Spinal cord (tissue), 10 donors: ENCODE measurements at places on chromosomes 16 and 17. TPM values are rescaled to one million over a fixed set of nuclear protein-coding genes. Genes with fewer than 3 reads are reported as not detected.

DNA sequence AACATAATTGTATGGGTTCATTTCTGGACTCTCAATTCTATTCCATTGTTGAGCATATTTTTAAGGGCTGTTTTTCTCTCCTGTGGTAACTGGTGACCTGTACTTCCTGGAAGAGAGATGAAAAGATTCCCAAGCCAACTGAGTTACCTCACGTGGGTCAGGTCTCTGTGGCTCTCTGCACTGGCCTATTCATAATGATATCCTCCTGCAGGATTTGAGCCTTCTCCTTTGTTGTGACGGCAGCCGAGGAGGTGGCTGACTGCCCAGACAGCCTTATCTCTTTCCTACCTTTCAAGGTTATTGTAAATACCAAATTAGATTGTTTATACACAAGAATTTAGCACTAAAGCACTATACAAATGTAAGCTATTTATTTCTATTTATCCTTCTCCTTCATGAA lies 2.7 kb upstream of the ACE start:
- peaks cover 16% of the 10 kb centered on the region for H3K27me3 ChIP-seq
- no peaks in the 10 kb centered on the region for H3K36me3 ChIP-seq
- H3K27ac ChIP-seq, result no peak overlapping the region
- peaks cover 31% of the 10 kb centered on the region for H3K4me1 ChIP-seq
- DNase-seq, result no peak

DNA sequence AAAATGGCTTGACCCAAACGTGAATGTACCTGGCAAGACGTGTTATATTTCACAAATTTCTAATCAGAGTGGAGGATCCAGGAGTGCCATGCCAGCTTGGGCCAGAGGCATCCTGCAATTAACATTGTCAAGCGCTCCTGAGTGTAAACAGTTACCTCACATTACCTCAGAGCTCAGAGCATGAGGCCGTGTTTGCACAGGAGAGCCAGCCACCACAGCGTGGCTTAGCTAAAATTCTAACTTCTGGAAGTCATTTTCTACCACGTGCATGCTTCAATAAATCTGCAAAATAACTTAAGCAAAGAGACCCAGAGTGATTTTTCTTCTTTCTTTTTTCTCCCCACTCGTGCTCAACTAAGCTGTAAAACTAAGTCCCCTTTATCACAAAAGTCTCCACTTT lies 769.0 kb downstream of the KCNJ2 start:
- no peak for DNase-seq
- H3K4me3 ChIP-seq, result no peak overlapping the region
- H3K27ac ChIP-seq, result no peak overlapping the region
- no peaks in the 10 kb centered on the region for H3K36me3 ChIP-seq
- no peaks in the 10 kb centered on the region for H3K27me3 ChIP-seq

The DLX4 gene
- not detected for total RNA-seq

GRCh38 chr17:12605222-12605621 lies 60.5 kb upstream of the MYOCD start:
- no peak overlapping the region for H3K27ac ChIP-seq
- no peaks in the 10 kb centered on the region for H3K4me1 ChIP-seq
- DNase-seq, result no peak
- H3K27me3 ChIP-seq, result no peaks in the 10 kb centered on the region
- H3K36me3 ChIP-seq, result no peaks in the 10 kb centered on the region

DNA sequence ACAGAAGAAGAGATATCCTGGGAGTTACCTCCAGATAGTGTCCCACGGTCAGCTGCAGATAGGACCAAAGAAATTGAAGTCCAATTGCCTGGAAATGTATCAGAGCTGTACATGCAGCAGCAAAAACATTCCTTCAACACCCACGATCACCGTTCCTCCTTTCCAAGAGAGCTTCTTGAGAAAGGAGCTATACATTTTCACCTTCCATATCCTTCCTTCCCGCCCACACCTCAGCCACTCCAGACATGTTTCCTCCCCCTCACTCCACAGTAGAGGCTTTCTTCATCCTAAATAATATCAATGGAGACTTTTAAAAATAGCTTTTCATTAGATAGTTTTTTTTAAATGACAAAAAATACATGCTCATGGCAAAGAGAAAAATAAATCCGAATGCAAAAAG lies 87.6 kb downstream of the HS3ST2 start:
- H3K27me3 ChIP-seq, result peaks cover 3% of the 10 kb centered on the region
- H3K4me3 ChIP-seq, result no peak overlapping the region
- H3K4me1 ChIP-seq, result peaks cover 6% of the 10 kb centered on the region
- DNase-seq, result no peak
- H3K27ac ChIP-seq, result no peak overlapping the region

DNA sequence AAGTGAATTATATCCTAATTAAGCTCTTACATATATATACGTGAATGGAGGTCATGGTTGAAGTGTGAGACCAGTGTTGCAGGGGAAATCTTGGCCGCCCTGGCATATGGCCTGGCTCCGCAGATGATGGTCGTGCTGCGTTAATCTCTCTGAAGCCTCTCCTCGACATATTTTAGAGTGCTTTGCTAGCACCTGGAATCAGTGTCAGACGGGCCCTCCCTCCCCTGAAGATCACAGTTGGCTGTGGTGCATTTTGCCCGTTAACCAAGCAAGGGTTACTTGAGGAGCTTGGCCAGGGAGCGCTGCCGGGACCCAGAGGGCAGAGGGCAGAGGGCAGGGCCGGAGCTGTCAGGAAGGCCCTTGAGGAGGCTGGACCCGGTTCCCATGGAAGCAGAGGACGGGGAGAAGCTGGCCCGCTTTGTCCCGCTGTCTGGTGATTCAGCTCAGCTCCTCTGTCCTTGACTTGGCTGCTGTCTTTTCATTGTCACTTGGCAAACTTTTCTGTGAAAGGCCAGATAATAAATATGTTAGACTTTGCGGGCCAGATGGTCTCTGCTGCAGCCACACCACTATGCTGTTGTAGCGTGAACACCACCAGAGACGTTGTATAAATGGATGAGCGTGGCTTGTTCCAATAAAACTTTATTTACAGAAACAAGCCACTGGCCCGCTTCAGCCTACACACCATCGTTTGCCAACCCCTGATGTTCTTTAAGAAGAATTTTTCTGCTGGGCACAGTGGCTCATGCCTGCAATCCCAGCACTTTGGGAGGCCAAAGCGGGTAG lies 32.3 kb downstream of the CIBAR2 start:
- H3K36me3 ChIP-seq, result peaks cover 75% of the 10 kb centered on the region
- H3K4me3 ChIP-seq, result no peak overlapping the region
- no peaks in the 10 kb centered on the region for H3K27me3 ChIP-seq
- H3K27ac ChIP-seq, result no peak overlapping the region
- no peak for DNase-seq
- peaks cover 31% of the 10 kb centered on the region for H3K4me1 ChIP-seq

GRCh38 chr17:36947922-36948716 lies 635 bp upstream of the AATF start:
- peaks cover 5% of the 10 kb centered on the region for H3K36me3 ChIP-seq
- H3K4me3 ChIP-seq, result peak overlapping the region; percentile 91
- H3K27me3 ChIP-seq, result peaks cover 49% of the 10 kb centered on the region
- DNase-seq, result no peak
- H3K27ac ChIP-seq, result peak overlapping the region; percentile 93

DNA sequence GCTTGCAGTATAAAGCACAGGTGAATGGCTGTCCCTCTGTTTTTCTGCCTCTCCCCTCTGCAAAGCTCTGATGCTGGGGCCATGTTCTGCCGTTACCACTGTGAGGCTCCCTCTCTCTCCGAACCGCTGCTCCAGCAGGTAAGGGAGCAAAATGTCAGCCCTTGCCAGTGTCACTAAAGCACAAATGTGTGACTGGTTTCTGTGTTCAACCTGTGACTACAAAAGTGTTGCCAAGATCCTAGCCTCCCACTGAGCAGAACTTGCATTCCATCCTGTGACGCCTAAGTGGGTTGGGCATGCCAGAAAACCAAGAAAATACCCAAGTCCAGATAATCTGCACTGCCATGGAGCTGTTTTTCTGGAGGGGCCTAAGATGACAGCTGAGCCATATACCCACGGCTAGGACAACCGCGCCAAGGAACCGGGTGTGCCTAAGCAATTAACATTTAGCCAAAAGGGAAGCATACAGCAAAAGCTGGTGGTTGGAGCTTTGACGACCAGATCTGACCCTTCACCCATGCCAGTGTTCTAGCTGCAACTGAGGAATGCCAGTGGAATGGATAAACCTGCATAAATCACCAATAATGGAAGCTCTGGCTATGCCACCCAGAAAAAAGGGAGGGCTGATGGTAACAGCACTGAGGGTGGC lies 35.0 kb downstream of the PSME3IP1 start:
- no peaks in the 10 kb centered on the region for H3K27me3 ChIP-seq
- no peak for DNase-seq
- H3K4me1 ChIP-seq, result peaks cover 45% of the 10 kb centered on the region
- peaks cover 50% of the 10 kb centered on the region for H3K36me3 ChIP-seq

The CCDC200 gene
- total RNA-seq, result not detected

GRCh38 chr16:23534868-23535860 lies 22.0 kb downstream of the EARS2 start:
- H3K4me3 ChIP-seq, result no peak overlapping the region
- no peaks in the 10 kb centered on the region for H3K4me1 ChIP-seq
- no peak overlapping the region for H3K27ac ChIP-seq
- H3K36me3 ChIP-seq, result peaks cover 66% of the 10 kb centered on the region
- no peak for DNase-seq
- no peaks in the 10 kb centered on the region for H3K27me3 ChIP-seq

DNA sequence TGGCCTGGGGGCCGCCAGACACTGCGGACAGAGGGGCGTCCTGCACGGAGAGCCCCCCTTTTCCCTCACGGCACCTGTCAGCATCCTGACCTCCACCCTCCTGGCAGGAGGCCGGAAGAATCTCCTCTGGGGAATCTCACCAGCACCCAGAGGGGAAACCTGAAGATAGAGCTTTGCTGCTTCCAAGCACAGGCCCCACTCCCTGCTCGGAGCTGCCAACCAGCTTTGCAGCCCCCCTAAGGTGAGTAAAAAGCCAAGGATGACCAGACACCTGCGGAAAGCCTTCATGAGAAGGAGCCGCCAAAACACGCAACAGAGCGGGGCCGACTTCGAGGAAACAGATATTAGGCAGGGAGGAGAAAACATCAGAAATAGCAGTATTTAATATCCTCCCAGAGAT lies 3.4 kb upstream of the RBFOX3 start:
- no peaks in the 10 kb centered on the region for H3K36me3 ChIP-seq
- H3K4me3 ChIP-seq, result no peak overlapping the region
- peaks cover 27% of the 10 kb centered on the region for H3K27me3 ChIP-seq
- no peak overlapping the region for H3K27ac ChIP-seq
- DNase-seq, result no peak
- H3K4me1 ChIP-seq, result peaks cover 35% of the 10 kb centered on the region

The HSPB9 gene
- total RNA-seq, result 0.10 TPM

The TAT gene
- total RNA-seq, result 0.22 TPM
